Right renal cortex interstitium (tissue), 3 donors: ENCODE measurements at places on chromosomes 6 and 20. TPM values are rescaled to one million over a fixed set of nuclear protein-coding genes. Genes with fewer than 3 reads are reported as not detected.

Gene DOK5
- 10.7 TPM for polyA plus RNA-seq

Gene CRISP2
- 0.24 TPM for polyA plus RNA-seq

Gene APOM
- polyA plus RNA-seq = 91.6 TPM

Gene POM121L2
- not detected for polyA plus RNA-seq

Gene FRK
- polyA plus RNA-seq = 5.1 TPM

Gene PAK5
- 0.69 TPM for polyA plus RNA-seq

Gene LAMA5
- polyA plus RNA-seq = 82.7 TPM

Gene PI3
- polyA plus RNA-seq = not detected

Gene C6orf163
- polyA plus RNA-seq = 3.3 TPM
